ENCODE measurements at places on chromosomes 3 and 15.

- no peak for DNase-seq
These were observed 36.4 kb downstream of the INO80 start for GRCh38 chr15:41079717-41080116.

GRCh38 chr3:31980530-31981205 is 394 bp downstream of the OSBPL10 start:
- DNase-seq = no peak

DNA sequence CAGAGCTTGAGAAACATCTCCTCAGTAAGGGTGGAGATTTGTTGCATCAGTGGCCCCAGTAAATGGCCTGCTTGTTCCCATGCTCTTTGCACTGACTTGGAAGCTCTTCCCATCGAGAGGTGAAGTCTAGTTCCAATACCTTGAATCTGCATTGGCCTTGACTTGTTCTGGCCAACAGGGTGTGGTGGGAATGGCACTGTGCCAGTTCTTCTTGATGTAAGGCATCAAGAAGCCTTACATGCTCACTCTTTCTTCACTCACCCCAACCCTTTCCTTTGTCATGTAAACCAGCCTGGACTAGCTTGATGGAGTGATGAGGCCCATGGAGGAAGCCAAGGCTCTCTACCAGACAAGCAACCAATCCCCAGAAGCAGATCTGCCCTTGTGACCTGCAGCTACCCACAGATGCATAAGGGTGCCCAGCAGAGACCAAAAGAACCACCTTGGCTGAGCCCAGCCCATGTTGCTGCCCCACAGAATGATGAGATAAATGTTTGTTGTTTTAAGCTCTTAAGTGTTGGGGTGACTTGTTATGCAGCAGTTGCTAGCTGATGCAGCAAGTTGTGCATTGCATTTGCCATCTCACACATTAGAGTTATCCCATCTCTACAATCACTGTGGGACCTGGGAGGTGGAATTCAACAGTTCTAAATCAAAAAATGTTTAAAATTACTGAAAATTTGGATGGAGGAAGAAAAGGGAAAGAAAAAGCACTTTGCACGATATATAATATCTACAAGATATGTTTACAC is 11.1 kb upstream of the MGLL start:
- DNase-seq = no peak

DNA sequence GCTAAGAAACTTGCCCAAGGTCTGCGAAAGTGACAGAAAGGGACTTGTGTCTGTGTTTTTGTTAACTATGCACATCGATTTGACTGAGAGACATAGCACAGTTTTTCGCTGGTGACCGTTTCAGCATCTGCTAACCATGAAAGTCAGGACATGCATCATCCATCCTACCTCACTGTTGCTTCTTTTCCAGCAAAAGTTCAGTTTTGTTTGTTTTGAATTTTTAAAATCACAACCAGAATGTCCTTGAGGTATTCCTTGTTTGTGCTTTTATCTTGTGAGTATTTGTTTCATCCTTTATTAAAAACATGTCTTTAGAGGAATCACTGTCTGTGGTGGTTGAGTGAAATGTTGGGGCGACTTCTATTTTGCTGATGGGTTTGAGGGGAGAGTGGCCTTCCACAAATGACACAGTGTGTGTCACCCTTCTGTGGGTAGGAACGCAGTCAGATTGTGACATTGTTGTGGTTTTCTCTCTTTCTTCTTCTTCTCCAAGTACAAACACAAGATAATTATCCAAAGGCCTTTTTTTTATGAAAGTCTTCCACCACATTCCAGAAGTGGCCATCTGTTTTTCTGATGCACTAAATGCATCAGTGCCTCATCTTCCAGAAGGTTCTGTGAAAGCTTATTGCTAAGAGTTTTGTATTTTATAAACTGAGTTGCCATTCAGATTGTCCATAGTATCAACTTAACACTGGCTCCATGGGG is 214.4 kb upstream of the NR2E3 start:
- no peak for DNase-seq

GRCh38 chr15:73295630-73296286 is 73.0 kb downstream of the HCN4 start:
- DNase-seq = no peak

DNA sequence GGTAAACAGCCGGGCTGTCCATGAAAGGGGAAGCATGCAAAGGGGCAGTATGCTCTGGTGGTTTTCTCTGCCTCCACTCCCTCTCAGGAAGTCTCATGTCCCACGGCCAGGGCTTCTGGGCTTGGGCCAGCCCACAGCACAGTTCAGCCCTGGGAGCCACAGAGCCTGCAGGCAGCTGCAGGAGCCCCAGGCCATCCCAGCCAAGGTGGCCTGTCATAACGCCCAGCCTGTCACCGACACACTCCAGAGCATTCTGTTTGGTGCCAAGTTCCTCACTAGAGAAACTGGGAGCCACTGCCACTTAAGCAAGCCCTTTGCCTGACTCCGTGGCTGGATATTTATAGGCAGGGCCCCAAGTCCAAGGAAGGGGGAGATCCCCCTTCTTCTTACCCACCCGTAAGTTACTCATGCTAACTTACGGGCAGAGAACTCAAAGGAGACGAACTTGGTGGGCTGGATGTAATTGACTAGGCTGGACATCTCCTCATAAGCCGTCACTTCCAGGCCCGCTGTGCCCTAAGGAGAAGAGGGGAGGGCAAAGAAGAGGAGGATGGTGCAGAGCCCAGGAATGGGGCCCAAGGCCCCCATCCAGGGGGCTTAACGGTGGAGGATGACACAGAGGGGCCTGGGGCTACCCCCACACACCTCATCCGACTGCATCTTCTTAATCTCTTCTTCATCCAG is 11.7 kb downstream of the PLCB2 start:
- no peak for DNase-seq

DNA sequence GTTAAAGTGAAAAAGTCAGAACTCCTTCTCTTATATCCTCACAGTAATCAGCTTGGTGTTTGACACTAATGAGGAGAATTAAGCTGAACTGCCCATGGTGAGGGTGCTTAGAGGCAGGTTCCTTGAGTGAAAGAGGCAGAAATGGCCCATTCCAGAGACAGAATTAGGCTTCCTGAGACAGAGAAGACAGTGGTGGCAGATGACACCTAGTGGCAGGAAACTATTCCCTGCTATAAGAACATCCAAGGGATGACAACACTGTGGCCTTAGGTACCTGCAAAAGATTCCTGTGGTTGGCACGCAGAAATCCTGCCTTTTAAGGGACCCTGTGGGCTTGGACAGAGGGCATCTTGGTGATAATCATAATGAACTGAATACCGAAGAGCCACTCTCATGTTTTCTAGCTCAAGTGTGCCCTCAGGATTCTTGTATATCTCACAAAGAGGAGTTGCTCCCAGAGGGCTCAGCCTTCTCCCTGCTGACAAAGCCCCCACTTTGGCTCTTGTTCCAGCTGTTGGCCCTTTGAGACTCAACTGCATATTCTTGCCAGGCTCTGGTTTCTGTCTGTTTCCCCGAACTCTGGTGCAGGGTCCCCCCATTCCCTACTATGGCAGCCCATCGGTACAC is 56.0 kb downstream of the KBTBD12 start:
- DNase-seq = no peak

- no peak for DNase-seq
These were observed 2.0 kb upstream of the FSIP1 start for GRCh38 chr15:39784638-39785037.

GRCh38 chr15:45185903-45186770 is 1.6 kb downstream of the SHF start:
- no peak for DNase-seq

DNA sequence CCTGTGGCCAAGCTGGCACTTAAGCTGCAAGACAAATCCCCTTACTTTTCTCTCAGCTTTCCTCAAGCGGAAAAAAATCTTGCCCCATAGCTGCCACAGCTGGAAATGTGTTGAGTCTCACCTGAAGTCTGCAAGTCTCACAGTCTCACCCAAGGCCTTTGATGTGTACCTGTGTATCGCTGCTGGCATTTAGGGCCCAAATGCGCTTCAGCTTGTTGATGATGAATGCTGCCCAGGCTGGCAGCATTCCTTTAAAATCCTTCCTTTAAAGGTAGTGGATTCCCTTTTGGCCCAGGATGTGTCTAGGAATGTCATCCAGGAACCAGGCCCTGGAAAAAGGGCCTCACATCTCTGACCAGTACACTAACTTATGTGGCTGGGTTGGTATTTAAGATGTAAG is 7.0 kb downstream of the OR5K4 start:
- no peak for DNase-seq

DNA sequence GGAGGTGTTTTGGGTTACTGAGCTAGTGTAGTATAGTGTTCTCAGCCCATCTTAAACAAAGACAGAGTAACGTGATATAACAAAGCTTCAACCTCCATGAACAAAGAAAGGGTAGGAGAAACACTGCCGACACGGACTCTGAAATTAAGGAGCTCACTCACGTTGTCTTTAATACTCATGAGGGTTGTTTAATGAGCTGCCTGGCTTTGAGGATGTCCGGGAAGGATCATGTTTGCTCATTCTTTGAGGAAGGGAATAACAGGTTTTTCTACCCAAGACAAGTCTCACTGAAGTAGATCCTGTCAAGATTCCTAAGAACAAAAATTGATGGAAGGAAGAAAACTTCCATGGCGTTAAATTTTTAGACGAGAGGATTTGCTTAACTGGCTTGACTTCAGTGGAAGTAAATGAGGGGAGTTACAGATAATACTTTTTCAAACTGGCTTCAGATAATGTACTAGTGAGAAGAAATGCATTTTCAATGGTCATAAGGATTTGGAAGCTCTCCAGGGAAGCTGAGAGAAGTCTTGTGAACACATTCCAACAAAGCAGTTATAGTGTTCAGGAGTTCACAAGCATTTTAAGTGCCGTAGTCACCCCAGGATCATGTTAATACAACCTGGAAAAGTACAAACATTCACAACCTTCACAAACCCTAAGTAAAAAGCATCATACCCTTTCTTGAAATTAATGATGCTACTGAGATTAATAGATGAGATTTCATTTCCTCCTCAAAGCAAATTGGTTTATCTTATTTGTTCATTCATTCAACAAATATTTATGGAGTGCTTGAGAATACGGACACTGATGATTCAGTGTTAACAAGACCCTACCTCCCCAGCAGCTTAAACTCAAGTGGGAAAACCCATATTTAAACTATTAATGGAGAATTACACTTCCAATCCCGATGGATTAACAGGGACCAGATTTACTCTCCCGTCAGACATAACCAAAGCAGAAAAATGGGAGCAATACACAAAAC is 101.5 kb downstream of the SHQ1 start:
- DNase-seq = no peak

- DNase-seq = no peak
These were observed 55.5 kb downstream of the BTD start for GRCh38 chr3:15657016-15657415.

GRCh38 chr3:152785051-152785450 is 49.9 kb upstream of the P2RY1 start:
- DNase-seq = no peak

DNA sequence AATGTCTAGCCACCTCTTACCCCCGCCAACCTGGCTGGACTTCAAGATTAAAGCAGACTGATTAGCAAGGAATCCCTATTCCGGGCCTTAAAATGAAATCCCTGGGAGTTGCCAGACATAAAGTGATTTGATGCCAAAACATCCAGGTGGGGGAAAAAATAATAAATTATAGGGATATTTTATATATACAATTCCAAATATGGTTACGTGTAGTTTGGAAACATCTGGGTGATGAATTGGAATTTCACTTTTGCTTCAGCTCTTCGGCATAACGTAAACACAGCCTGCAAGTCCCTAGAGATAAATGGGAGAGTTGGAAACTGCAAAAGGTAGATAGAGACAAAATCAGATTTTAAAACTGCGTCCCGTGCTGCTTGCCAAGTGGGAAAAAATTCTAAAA is 545.5 kb upstream of the MDFIC2 start:
- DNase-seq = no peak

DNA sequence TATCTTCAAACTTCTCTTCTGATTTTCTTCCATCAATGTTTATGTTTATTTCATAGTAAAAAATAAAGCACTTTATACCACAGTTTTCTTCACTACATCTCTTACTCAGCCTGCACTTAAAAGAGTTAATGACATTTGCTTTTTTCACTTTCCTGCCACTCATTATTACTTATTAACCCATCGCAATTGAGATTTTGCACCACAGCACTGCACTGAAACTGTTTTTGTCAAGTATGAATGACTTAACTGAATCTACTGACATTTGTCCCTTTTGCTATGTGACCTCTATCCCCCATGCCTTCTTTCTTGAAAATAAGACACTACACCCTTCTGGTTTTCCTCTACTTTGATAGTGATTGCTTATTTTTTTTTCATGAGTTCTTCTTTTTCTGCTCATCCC is 739.7 kb upstream of the DPPA4 start:
- no peak for DNase-seq

- no peak for DNase-seq
These were observed 14.9 kb upstream of the ZNF662 start for GRCh38 chr3:42891042-42891441.

- DNase-seq = no peak
These were observed 32.3 kb upstream of the DUT start for GRCh38 chr15:48298914-48299313.
